ENCODE measurements at places on chromosomes 6 and 20.

- DNase-seq: no peak
These were observed 1.2 kb downstream of the AKAP12 start for GRCh38 chr6:151240791-151241642.

GRCh38 chr6:101722991-101723579 is 329.6 kb downstream of the GRIK2 start:
- DNase-seq: no peak

DNA sequence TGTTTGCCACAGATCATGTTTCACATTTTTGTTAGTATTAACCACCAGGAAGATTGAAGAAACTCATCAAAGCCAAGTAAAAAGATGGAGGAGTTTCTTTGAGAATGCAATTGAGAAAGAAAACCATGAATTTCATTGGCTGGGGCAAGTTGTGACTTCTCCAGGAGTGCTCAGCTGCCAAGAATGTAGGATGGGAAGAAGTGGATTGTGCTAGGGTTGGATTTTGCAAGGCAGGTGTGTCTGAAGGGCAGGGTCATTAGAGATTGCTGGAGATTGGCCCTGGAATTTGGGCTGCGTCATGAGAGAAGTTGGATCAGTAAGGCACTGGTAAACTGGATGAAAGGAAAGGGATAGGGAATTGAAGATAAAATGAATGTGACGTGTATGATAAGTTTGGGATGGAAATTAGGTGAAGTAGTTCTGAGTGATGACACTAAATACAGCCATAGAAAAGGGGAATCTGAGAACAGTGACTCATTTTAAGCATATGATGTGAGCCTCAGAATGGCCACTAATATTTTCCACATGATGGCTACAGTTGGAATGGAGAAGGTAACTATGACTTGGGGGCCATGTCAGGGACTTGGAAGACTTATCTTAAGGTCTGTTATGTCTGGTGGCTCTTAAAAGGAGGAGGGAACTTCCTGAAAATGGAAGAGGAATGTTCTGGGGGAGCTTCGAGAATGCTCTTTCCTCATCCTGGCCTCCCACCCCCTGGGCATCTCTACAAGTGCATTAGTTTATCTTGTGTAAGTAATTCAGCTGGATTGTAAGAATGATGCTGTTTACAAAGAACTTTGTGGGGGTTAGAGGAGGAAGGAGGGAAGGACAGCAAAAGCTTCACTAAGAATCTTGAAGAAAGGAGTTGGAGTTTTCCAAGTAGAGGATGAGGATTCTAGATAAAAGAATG is 27.8 kb upstream of the ERVFRD-1 start:
- no peak for DNase-seq

- no peak for DNase-seq
These were observed 36.8 kb downstream of the HEBP2 start for GRCh38 chr6:138440758-138441357.

DNA sequence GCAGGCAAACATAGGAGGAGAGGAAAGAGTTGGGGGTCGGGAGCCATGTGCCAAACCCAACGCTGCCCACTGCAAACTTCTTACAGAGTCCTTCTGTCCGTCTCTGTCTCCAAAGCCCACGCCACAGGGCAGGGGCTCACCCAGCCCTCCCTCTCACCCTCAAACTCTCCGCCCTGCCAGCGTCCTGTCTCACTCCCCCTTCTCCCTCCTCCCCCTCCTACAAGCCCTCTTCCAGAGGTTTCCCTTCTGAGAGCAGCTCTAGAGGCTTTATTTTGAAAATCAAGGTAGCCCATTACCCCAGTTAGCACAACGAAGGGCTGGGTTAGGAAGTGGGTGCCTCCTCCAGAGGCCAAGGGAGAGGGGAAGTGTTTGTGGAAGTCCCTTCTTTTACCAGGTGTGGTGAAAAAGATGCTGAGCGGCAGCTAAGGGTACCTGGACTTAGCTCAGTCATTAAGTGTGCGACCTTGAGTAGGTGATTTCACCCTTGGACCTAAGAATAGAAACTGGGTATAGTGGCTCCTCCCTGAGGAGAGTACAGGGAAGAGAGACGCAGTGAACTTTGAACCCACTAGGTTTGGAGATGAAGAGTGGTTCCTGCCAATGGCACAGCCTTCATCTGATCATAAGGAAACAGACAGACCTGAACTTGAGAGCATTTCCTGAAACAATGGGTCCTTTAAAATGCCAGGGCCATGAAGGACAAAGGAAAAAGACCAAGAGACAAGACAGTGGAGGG is 123.8 kb downstream of the BANF2 start:
- no peak for DNase-seq
